PC-3 (cell line): ENCODE measurements at places on chromosomes 1 and 21. TPM values are rescaled to one million over a fixed set of nuclear protein-coding genes. Genes with fewer than 3 reads are reported as not detected.
A peak's percentile ranks its signal among the peaks of the same experiment; 100 is the strongest.

DNASE2B gene
- total RNA-seq, result not detected in 2 replicates

CHIA gene
- not detected in 2 replicates for total RNA-seq

GPR3 gene
- total RNA-seq, result 4.7 TPM in 2 replicates

CLDN17 gene
- total RNA-seq, result not detected in 2 replicates

GABRD gene
- total RNA-seq, result not detected in 2 replicates

THEM5 gene
- not detected in 2 replicates for total RNA-seq

CD5L gene
- total RNA-seq, result not detected in 2 replicates

DNA sequence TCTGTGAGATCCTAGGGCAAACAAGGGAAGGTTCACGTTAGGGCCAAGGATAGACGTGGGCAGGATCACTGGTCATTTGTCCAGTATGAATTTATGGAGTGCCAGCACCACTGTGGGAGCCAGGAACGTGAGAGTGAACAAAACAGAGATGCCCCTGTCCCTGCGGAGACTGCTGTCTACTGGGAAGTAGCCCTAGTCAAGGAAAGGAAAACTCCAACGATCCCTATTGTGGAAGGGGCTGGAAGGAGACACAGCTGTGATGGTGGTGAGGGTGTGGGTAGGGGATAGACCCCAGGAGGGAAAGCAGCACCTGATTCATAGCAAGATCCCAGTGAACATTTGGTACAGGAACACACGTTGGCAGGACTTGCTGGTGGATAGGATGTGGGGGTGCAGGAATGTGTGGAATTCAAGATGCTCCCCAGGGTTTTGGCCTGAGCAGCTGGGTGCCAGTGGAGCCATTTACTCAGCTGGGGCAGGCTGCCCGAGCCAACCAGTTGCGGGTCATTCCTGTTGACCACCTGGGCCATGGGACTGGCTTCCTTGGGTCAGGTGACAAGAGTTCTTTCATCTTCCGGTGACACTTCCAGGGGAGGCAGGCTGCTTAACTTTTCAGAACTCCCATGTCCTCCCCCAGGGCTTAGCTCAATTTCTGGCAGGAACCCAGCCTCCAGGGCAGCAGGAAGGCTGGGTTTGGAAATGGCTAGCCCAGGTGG, 1.2 kb upstream of the ATP13A2 start:
- peaks cover 18% of the 10 kb centered on the region for H3K4me1 ChIP-seq
- no peak overlapping the region for H3K4me3 ChIP-seq
- H3K27ac ChIP-seq, result no peak overlapping the region
- H3K36me3 ChIP-seq, result no peaks in the 10 kb centered on the region

- H3K36me3 ChIP-seq, result no peaks in the 10 kb centered on the region
- no peaks in the 10 kb centered on the region for H3K4me1 ChIP-seq
- no peak for DNase-seq
These were observed 85.6 kb upstream of the SNX7 start for GRCh38 chr1:98575955-98576354.

DNA sequence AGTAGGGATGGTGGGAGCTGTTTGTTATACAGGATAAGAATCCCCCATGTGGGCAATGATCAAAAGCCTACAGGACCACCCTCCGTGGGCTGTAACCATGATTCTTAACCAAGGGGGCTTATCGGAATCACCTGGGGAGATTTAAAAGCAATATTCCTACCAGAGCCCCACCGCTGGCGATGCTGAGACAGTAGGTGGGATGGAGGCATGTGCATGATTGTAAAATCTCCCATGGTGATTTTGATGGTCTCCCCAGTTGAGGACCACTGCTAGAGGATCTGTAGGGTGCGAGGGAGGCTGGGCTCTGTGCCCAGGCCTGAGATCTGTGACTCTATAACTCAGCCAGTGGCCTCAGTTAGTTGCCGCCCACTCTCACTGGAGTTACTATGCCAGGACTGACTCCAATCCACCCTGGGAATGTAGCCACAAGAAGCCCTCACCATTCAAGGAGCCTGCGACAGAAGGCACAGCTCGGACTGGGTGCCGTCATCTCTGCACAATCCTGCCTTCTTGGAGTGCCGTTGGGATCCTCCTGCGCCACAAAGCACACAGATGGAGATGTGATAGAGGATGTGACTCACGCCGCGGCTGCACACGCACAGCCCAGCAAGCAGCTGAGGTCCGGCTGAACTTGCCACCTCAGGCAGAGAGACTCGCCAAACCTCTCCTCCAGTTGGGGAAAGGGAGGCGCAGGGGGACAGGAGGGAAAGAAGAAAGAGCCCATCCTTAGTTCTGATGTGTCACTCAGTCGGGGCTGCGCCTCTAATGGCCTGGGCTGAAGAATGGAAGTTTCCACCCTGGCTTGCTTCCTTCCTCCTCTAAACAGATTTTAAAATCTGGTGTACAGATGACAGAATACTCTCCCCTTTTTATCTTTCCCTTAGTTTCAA, 26.5 kb downstream of the AKNAD1 start:
- DNase-seq, result peak; percentile 95
- no peaks in the 10 kb centered on the region for H3K36me3 ChIP-seq
- peak overlapping the region; percentile 93 for H3K27ac ChIP-seq
- H3K4me3 ChIP-seq, result peak overlapping the region; percentile 39; the same call in 1 of the 2 replicates

GRCh38 chr1:94580367-94581115, 39.0 kb upstream of the F3 start:
- no peaks in the 10 kb centered on the region for H3K36me3 ChIP-seq
- H3K27ac ChIP-seq, result no peak overlapping the region
- H3K4me3 ChIP-seq, result no peak overlapping the region

- H3K36me3 ChIP-seq, result no peaks in the 10 kb centered on the region
- H3K27ac ChIP-seq, result no peak overlapping the region
- DNase-seq, result peak; percentile 16
- H3K27me3 ChIP-seq, result no peaks in the 10 kb centered on the region
These were observed 71.6 kb downstream of the PLXNA2 start for GRCh38 chr1:208172423-208173145.

DNA sequence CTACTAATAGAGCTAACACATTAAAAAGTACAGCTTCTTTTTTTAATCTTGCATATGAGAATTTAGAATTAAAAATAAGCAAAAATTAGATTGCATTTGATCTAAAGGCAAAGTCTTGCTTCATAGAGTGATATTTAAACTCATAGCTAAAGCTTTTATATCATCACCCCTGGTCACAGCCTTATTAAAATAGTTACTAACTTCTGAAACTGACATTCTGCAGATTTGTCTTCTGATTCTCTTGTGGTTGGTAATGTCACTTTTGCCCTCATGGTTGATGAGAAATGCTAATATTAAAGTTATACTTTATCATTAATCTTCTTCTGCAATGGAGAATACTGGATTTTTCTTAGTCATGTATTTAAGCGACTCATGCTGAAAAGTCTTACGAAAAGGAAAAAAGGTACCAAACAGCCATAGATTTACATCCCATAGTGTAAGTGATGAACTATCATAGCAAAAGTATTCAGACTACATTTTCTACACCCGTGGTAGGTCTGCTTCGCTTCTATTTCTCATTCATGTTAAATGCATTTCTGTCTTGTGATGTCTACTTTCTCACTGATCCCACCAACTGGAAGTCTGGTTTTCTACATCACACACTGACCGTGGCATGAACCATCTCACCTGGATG, 330.5 kb upstream of the B3GALT2 start:
- H3K27ac ChIP-seq, result no peak overlapping the region
- no peaks in the 10 kb centered on the region for H3K36me3 ChIP-seq
- no peaks in the 10 kb centered on the region for H3K27me3 ChIP-seq
- DNase-seq, result no peak

- DNase-seq, result no peak
- no peak overlapping the region for H3K27ac ChIP-seq
- no peaks in the 10 kb centered on the region for H3K4me1 ChIP-seq
- H3K27me3 ChIP-seq, result peaks cover 24% of the 10 kb centered on the region
- H3K4me3 ChIP-seq, result no peak overlapping the region
- no peaks in the 10 kb centered on the region for H3K36me3 ChIP-seq
These were observed 15.3 kb downstream of the ADORA1 start for GRCh38 chr1:203142684-203143408.

- no peaks in the 10 kb centered on the region for H3K36me3 ChIP-seq
- no peaks in the 10 kb centered on the region for H3K27me3 ChIP-seq
- no peak overlapping the region for H3K4me3 ChIP-seq
- no peak overlapping the region for H3K27ac ChIP-seq
These were observed 159.6 kb downstream of the PTPRU start for GRCh38 chr1:29395736-29396437.

GRCh38 chr1:224435999-224436398, 1.4 kb upstream of the WDR26 start:
- H3K27me3 ChIP-seq, result no peaks in the 10 kb centered on the region
- peak overlapping the region; percentile 83 for H3K4me3 ChIP-seq
- peak; percentile 68 for DNase-seq

GRCh38 chr1:159980786-159981185, 26.7 kb upstream of the SLAMF9 start:
- H3K27me3 ChIP-seq, result peaks cover 8% of the 10 kb centered on the region; the same call in 1 of the 2 replicates
- no peak overlapping the region for H3K4me3 ChIP-seq
- H3K4me1 ChIP-seq, result no peaks in the 10 kb centered on the region
- DNase-seq, result no peak

DNA sequence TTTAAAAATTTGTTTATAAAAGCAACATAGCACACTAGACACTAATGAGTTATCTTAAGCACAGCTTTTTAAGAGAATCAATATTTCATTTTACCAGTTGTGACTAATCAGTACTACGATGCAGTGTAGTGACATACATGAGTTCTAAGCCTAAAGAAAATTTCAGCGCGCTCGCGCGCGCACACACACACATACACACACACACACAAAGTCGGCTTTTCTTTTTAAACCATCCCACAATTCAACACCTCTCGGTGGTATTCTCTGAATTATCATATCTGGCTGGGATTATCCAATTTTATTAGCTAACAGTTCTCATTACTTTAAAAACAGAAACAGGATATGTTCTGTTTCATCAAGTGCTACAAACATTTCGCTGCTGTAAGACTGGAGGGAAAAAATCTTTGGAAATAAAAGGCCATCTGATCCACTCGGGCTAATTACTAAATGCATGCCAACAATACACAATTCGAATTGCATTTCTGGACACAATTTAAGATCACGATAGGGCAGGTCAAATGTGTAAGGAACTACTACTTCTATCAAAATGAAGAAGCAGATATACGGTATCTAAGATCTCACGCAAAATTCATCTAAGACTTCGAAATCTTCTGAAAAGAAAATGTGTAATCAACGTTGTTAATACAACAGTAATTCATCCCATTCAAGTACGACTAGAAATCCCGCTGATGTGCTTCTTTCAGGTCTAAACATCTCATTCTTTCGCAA, 1.2 kb downstream of the TUT4 start:
- 0 out of 2 replicates have a peak overlapping the region, but pooled peaks have one; percentile 48 for H3K27ac ChIP-seq
- H3K27me3 ChIP-seq, result no peaks in the 10 kb centered on the region
- H3K4me1 ChIP-seq, result peaks cover 11% of the 10 kb centered on the region
- H3K4me3 ChIP-seq, result peak overlapping the region; percentile 82
- no peaks in the 10 kb centered on the region for H3K36me3 ChIP-seq
- peak; percentile 51 for DNase-seq

- peak; percentile 65 for DNase-seq
- H3K27ac ChIP-seq, result no peak overlapping the region
- H3K4me3 ChIP-seq, result peak overlapping the region; percentile 79
- peaks cover 48% of the 10 kb centered on the region for H3K36me3 ChIP-seq
These were observed 933 bp downstream of the C1orf35 start for GRCh38 chr1:228101994-228102790.

DNA sequence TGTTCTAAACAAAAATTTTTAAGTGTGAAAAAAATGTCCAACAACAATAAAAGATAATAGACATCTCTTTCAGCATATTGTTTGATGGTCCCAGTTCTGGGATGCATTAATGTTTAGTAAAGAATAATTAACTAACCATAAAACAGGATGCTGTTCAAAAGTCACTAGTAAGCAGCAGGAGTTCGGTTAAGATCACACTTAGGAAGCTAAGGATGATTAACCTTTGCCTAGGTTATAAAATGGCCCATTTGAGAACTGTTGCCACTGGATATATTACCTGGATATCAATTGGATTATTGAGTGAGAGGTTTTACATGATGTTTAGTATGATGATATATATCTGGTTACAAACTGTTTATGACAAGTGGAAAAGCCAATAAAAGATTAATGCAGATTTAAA, 171.7 kb downstream of the ATG4C start:
- no peaks in the 10 kb centered on the region for H3K4me1 ChIP-seq
- DNase-seq, result no peak
- no peak overlapping the region for H3K27ac ChIP-seq
- peaks cover 88% of the 10 kb centered on the region for H3K27me3 ChIP-seq

GRCh38 chr1:58586271-58586670, 9.2 kb upstream of the TACSTD2 start:
- no peaks in the 10 kb centered on the region for H3K27me3 ChIP-seq
- H3K4me3 ChIP-seq, result no peak overlapping the region
- H3K36me3 ChIP-seq, result no peaks in the 10 kb centered on the region

DNA sequence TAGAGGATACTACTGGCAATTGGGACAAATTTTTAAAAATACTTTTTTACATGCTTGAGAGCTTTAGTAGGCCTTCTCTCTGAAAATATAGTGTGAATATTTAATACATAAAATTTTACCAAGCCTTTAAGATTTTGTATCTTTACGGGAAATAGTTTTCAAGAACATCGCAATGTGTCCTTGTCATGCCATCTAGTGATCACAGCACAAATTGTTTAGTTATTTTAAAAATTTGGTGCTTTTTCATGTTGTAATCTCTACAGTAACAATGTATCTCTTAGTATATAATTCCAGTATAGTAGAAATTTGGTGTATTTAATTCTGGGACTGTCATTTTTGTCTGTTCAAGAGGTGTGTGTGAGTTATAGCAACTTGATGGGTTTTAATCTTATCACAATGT, 6.7 kb downstream of the CDC7 start:
- no peak overlapping the region for H3K27ac ChIP-seq
- peaks cover 12% of the 10 kb centered on the region for H3K4me1 ChIP-seq
- no peak overlapping the region for H3K4me3 ChIP-seq
- H3K36me3 ChIP-seq, result peaks cover 7% of the 10 kb centered on the region
- H3K27me3 ChIP-seq, result no peaks in the 10 kb centered on the region

GRCh38 chr1:185406691-185407009, 89.6 kb upstream of the IVNS1ABP start:
- no peaks in the 10 kb centered on the region for H3K4me1 ChIP-seq
- no peak for DNase-seq
- no peaks in the 10 kb centered on the region for H3K36me3 ChIP-seq
- no peak overlapping the region for H3K4me3 ChIP-seq

- H3K4me3 ChIP-seq, result no peak overlapping the region
- H3K4me1 ChIP-seq, result peaks cover 53% of the 10 kb centered on the region
- DNase-seq, result peak; percentile 87
- peak overlapping the region; percentile 80 for H3K27ac ChIP-seq
- no peaks in the 10 kb centered on the region for H3K27me3 ChIP-seq
These were observed 5.7 kb downstream of the GJB3 start for GRCh38 chr1:34786521-34787325.
